ENCODE measurements at places on chromosomes 2 and 18.
A peak's percentile ranks its signal among the peaks of the same experiment; 100 is the strongest.

DNA sequence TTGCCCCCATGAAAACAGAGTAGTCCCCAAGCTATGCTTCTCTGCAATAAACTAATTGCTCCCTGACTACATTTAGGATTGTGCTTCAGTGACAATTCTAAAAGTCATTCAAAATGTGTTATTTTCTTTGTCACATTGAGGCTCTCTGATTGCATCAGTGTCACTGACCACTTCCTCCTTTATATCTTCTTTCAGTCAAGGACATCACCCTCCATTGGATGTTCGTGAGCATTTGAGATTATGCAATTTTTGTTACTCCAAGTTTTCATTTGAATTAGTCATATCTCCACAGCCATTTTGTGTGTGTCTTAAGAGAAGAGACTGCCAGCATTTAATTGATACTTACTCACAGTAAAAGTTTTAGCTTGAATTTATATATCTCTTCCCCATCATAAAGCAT is 780.8 kb upstream of the GCFC2 start:
- DNase-seq = no peak

DNA sequence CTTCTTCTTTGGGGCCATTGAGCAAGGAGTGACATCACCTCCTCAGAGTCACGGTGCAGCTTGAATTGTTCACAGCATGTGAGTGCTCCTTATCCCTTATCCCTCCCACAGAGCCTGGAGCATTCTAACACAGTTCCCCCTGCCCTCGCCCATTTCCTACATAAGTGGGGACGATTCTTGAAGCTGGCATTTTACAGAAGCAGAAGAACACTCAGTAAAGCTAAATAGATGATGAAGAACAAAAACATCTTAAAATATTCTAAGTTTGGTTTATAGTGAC is 135.8 kb upstream of the APCDD1 start:
- no peak for DNase-seq

DNA sequence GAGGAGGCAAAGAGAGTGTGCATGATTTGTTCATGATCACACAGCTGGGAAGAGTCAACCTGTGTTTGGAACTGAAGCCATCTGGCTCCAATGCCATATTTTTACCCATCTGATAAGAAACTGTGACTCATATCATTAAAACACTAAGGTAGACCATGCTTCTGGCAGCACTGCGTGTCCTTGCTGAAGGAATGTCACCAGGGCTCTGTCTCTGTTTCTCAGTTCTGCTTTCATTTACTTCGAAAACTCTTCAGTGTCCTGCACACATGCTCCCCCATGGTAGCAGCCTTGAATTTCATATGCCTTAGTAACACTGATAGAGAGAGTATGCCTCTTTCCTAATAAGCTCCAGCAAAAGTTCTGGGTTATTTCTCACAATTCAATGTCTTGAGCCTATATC is 830.4 kb downstream of the DCDC2C start:
- no peak for DNase-seq

GRCh38 chr2:122805346-122805745 is 1049.9 kb downstream of the TSN start:
- no peak for DNase-seq

- DNase-seq = no peak
These were observed 71.2 kb downstream of the CUL3 start for GRCh38 chr2:224513991-224514390.

DNA sequence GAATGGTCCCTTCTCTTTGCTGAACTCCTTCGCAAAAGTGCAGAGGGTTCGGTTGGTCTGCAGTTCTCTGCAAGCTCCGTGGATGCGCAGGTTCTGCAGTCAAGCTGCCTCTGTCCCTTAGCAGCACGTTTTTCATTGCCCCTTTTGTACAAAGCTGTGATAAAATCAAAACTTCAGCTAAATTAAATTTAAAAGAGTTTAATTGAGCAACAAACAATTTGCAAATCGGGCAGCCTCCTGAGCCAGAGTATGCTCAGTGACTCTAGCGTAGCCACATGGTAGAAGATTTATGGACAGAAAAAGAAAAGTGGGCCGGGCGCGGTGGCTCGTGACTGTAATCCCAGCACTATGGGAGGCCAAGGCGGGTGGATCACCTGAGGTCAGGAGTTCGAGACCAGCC is 18.8 kb downstream of the TSN start:
- no peak for DNase-seq

- no peak for DNase-seq
These were observed 17.2 kb upstream of the NAPG start for GRCh38 chr18:10508591-10508990.

- no peak for DNase-seq
These were observed 10.5 kb upstream of the TTC39C start for GRCh38 chr18:24003903-24004640.

GRCh38 chr2:177314722-177315264 is 50.3 kb upstream of the NFE2L2 start:
- no peak for DNase-seq

DNA sequence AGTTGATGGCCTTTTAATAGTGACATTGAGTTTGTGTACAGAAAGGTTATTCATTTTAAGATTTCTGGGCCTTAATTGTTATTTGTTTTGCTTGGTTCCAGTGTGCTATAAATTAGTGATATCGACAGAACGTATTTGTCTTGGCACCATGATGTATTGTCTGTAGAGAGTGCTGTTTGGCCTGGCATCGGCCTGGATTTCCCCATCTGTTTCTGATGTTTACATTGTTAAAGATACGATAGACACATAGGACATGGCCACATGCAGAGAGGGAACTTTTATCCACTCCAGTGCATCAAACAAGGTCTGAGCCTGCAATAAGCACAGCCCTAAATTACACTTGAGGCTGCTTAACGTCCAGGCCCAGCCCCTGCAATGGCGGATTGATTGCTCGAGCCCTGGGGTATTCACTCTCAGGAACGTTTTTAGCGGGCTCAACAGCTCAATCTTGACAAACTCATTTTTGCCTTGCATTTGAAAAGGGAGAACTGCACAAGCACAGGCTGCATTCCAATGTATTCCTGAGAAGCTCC is 144.7 kb downstream of the SLC4A3 start:
- no peak for DNase-seq

GRCh38 chr2:149737896-149738295 is 150.3 kb upstream of the MMADHC start:
- DNase-seq = no peak

DNA sequence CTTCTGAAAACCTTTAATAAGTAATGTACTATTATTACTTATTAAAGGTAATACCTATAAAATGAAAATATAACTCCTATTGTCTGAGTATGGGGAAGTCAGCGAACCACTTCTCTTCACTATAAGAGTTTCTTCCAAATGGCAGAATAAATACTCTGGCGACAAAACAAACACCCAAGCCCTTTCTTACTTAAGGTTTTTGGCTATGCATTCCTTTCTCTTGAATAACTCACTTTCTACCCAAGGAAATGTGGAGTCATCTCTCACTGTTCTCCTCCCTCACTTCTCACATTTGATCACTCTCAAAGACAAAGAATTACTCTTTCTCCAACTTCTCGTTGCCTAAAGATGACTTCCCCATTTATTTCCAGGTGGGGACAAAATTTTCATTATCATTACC is 816.8 kb upstream of the CRIM1 start:
- DNase-seq = no peak

DNA sequence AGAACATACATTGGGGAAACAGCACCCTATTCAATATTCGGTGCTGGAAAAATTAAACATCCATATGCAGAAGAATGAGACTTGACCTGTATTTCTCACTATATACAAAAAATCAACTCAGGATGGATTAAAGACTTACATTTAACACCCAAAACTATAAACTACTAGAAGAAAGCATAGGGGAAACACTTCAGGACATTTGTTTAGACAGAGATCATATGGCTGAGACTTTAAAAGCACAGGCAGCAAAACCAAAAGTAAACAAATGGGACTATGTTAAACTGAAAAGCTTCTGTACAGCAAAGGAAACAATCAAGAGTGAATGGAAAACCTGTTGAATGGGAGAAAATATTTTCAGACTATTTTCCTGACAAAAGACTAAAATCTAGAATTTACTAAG is 1694.1 kb upstream of the CELF4 start:
- DNase-seq = no peak

- DNase-seq = no peak
These were observed 6.6 kb upstream of the RPL37A start for GRCh38 chr2:216491793-216492596.

GRCh38 chr2:205051417-205051816 is 506.1 kb downstream of the PARD3B start:
- no peak for DNase-seq

DNA sequence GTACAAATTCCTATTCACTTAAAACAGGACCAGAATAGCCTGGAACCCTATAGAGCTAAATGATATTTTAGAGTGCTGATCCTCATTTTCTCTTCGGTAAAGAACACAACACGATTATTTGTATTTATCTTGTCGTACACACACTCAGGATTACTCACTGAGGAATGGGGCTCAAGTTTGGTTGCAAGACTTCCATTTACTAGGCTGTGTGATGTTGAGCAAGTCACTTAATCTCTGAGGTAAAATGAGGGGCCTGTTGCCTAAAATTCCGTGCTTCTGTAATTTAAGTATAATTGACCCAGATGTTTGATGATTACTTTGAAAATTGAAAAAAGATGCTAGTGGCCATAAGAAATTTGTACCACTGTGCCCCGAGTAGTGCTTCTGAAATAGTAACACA is 42.6 kb upstream of the MAP4K3 start:
- DNase-seq = no peak

DNA sequence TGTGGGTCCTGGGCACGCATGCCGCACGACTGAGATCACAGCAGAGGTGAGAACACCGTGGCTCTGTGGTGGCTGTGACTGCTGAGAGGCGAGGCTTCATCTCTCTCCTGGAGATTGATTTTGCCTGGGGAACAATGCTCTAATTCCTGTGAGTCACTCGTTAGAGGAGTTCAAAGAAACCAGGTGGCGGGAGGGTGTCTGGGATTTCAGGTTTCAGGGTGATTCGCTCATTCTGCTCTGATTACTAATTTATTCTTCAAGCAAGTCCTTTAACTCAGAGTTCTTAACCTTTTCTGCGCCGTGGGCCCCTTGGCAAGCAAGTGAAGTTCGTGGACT is 56.3 kb downstream of the GLI2 start:
- DNase-seq = no peak

GRCh38 chr2:110166266-110166665 is 38.5 kb downstream of the NPHP1 start:
- no peak for DNase-seq

DNA sequence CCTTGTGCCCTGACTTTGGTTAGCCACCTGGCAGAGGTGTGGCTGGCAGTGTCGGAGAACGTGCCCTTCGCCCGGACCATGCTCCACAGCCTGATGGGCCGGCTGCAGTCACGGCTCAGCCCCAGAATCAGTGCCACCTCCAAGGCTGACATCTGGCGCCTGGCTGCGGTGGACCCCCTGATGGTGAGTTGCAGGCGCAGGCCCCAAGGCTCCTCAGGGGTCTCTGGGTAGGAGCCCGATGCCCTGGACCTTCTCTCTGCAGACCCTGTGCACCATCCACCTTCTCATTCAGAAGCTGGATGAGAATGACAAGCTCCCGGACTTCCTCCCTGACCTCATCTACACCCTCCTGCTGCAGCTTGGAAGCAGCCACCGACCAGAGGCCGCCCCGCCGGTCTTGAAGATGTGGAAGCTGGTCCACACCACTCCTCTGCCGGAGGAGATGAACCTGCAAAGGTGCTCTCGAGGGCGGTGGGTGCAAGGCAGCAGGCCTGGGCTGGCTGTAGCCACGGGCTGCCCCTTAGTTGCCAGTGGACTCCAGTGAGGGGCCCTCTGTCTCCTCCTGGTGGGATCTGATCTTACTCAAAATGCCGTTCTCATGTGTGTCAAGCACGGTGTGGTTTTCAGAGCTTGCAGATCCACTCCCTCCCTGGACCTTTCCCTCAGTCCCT is 32.1 kb downstream of the HJURP start:
- DNase-seq = peak; percentile 7

- no peak for DNase-seq
These were observed 76.8 kb downstream of the SOWAHC start for GRCh38 chr2:109690822-109691541.

GRCh38 chr2:1731447-1731962 is 12.8 kb downstream of the PXDN start:
- DNase-seq = no peak

- DNase-seq = no peak
These were observed 422.7 kb downstream of the FBXO15 start for GRCh38 chr18:73724958-73725357.

DNA sequence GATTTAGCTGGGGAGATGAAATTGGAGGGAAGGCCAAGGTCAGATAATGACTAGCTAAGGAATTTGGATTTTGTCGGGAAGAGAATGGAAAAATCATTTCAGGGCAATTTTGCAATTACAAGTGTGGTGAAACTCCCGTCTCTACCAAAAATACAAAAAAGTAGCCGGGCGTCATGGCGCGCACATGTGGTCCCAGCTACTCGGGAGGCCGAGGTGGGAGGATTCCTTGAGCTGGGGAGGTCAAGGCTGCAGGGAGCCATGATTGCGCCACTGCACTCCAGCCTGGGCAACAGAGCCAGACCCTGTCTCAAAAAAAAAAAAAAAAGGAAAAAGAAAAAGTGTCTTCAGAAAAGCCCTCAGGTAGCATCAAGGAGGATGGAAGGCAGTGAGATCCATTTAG is 1.2 kb upstream of the TXNL1 start:
- no peak for DNase-seq

DNA sequence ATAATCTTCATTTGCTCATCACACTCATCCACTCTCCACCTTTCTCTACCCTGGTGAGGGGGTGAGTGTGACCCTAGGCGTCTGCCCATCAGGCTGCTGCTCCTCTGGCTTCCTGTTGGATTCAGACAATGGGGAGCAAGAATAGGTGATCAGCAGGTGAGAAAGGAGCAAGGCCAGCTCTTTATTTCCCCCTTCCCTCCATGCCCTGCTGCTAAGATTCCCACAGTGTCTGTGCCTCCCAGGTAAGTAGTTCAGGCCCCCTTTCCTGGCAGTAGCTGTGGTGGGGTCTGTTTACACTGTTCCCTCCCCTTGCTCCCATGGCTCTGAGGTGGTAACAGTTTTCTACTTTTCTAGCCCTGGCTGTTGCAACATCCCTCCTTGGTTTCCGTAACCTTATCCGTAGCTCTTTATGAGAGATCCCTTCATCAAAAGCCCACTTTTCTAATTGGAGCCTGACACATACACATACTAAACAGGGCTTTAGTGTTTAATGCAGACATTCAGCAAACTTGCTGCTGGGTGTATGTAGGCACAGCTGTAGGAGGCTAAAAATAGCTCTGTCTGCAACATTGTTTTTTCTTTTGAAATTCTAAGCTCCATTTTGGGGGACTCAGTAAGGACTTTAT is 27.5 kb downstream of the MAP2 start:
- no peak for DNase-seq

GRCh38 chr2:150591496-150592285 is 104.2 kb upstream of the RND3 start:
- no peak for DNase-seq

GRCh38 chr2:210626849-210627248 is 70.5 kb downstream of the CPS1 start:
- no peak for DNase-seq

GRCh38 chr18:50218432-50219197 is 23.7 kb upstream of the MYO5B start:
- no peak for DNase-seq

- DNase-seq = no peak
These were observed 682 bp upstream of the SCLY start for GRCh38 chr2:238060096-238060541.
